Cardiac muscle cell (in vitro differentiated cells and primary cell): ENCODE measurements at places on chromosomes 2 and 18.

GRCh38 chr2:237333748-237334147 lies 80.2 kb downstream of the COL6A3 start:
- DNase-seq: no peak

DNA sequence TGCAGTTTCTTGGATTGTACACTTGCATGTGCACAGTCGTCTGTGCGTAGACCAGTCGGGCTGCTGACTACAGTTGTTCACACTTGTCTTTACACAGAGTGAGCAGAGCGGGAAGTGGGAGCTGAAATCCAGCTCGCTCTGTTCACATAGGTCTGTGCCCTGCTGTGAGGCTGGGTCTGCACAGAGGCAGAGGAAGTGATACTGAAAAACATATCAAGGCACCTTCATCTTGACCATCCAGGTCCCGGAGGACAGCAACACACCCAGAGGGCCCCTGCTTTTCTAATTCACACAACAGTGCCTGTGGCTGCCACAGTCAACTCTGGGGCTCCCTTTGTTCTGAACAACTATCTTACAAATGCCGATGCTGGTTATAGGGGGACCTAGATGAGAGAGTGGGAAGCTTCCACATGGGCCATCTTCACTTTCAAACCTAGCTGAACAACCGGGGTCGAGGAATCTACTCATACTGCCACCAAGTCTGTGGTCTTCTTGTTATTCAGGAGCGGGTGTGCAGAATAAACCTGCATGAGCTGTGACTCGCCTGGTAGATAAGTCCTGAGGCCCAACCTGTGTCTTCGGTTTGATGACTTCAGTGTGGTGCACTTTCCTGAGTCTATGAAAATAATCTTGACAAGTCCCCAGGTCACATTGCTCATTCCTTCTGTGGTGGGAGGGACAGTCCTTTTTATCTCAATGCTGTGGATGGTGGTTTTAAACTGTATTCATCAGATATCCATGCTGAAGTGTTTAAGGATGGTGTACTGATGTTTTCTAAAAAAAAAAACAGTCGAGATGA lies 3.5 kb upstream of the ADNP2 start:
- DNase-seq: no peak

DNA sequence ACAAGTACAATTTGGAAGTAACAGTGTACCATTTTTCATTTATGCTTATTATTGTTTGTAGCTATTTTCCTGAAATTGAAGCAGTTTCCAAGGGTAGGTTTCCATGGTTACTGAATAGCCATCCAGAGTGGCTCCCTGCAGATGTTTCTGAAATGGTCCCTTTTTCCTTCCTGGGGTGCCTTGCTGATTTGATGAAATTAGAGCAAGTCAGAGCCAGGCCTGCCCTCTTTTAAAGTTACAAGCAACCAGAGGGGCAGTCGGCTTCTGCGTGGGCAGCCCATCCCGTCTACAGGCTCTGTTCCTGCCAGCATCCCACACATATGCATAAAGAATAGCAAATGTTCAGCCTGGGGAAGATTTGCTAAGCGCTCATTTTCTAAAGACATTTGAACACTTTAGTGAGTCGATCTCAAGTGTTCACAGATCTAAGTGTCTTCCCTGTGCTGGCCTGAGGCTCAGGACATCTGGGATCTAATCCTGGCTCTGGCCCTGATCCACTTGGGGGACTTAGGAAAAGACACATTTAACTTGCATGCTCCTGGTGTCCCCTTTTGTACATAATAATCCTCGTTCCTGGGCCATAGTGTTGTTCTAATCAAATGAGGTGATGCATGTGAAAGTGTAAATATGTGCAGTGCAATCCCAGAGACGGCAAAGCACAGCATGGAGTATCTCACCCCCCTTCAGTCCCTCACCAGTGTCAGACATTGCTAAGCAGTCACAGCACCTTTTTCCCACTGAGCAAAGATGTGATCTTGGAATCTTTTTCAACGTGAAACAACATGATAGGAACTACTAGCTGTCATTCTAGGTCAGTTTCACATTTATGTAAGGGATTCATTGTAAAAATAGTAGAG lies 92.2 kb downstream of the STPG4 start:
- no peak for DNase-seq

- no peak for DNase-seq
Observed at GRCh38 chr2:27966466-27966865, 75.9 kb downstream of the BABAM2 start.

- peak; percentile 25 for DNase-seq
Observed at GRCh38 chr18:961644-962355, 57.1 kb downstream of the ADCYAP1 start.
